CD4-positive, alpha-beta memory T cell (primary cell): ENCODE measurements at places on chromosomes 11 and 22. TPM values are rescaled to one million over a fixed set of nuclear protein-coding genes. Genes with fewer than 3 reads are reported as not detected.

Gene SLCO2B1
- total RNA-seq: 2.8 TPM

Gene SPI1
- 5.0 TPM for total RNA-seq

Gene DYNC2H1
- total RNA-seq: 4.2 TPM

Gene TRIM48
- total RNA-seq: not detected

Gene ZFP91
- total RNA-seq: 38.0 TPM

Gene SEC14L6
- total RNA-seq: not detected

Gene FDX1
- 10.7 TPM for total RNA-seq

Gene MRGPRF
- not detected for total RNA-seq

Gene IL10RA
- total RNA-seq: 398 TPM

Gene OR51I1
- total RNA-seq: not detected

Gene SPA17
- 0.55 TPM for total RNA-seq

Gene CBY1
- 30.4 TPM for total RNA-seq

Gene PGA4
- not detected for total RNA-seq

Gene USP28
- 17.3 TPM for total RNA-seq

GRCh38 chr22:21845558-21846453 lies 21.6 kb downstream of the MAPK1 start:
- H3K36me3 ChIP-seq: no peaks in the 10 kb centered on the region
- H3K27ac ChIP-seq: no peak overlapping the region
- DNase-seq: no peak
- no peaks in the 10 kb centered on the region for H3K27me3 ChIP-seq
- H3K4me3 ChIP-seq: no peak overlapping the region
- peaks cover 37% of the 10 kb centered on the region for H3K4me1 ChIP-seq

DNA sequence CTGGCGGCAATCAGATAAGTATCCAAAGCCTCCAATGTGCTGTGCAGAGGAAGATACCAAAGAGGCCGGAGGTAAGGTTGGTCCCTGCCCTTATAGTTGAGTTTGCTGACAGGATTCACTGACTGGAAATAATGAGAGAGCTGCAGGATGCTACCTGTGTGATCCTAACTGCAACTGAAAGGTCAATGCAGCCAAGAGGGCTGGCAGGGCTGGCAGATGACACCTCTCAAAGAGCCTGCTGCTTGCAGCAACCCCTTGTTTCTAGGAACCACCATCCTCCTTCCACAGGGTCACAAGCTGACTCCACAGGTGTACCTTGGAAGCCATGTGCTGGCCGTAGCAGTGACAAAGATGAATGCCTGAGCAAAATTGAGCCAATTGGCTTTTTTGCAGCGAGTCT lies 348.1 kb downstream of the DDX10 start:
- H3K27ac ChIP-seq: no peak overlapping the region
- H3K27me3 ChIP-seq: no peaks in the 10 kb centered on the region
- no peaks in the 10 kb centered on the region for H3K36me3 ChIP-seq
- H3K4me1 ChIP-seq: no peaks in the 10 kb centered on the region

GRCh38 chr11:61112575-61112974 lies 10.3 kb downstream of the CD5 start:
- DNase-seq: no peak
- no peaks in the 10 kb centered on the region for H3K27me3 ChIP-seq
- peak overlapping the region; percentile 100 for H3K27ac ChIP-seq
- H3K36me3 ChIP-seq: peaks cover 66% of the 10 kb centered on the region

- H3K36me3 ChIP-seq: no peaks in the 10 kb centered on the region
- no peak overlapping the region for H3K4me3 ChIP-seq
- H3K4me1 ChIP-seq: no peaks in the 10 kb centered on the region
Observed at GRCh38 chr11:61281581-61282250, 13.4 kb downstream of the VWCE start.

- no peaks in the 10 kb centered on the region for H3K4me1 ChIP-seq
- no peaks in the 10 kb centered on the region for H3K27me3 ChIP-seq
- no peak overlapping the region for H3K4me3 ChIP-seq
- no peak overlapping the region for H3K27ac ChIP-seq
Observed at GRCh38 chr11:92204731-92205130, 19.9 kb upstream of the FAT3 start.

- no peaks in the 10 kb centered on the region for H3K27me3 ChIP-seq
- H3K36me3 ChIP-seq: peaks cover 40% of the 10 kb centered on the region
- H3K4me1 ChIP-seq: peaks cover 39% of the 10 kb centered on the region
- peak overlapping the region; percentile 96 for H3K27ac ChIP-seq
- DNase-seq: no peak
- H3K4me3 ChIP-seq: peak overlapping the region; percentile 57
Observed at GRCh38 chr11:65615950-65616574, 486 bp downstream of the PCNX3 start.

GRCh38 chr11:32231909-32232493 lies 141.1 kb downstream of the RCN1 start:
- no peak for DNase-seq
- H3K27ac ChIP-seq: no peak overlapping the region
- H3K4me3 ChIP-seq: no peak overlapping the region
- no peaks in the 10 kb centered on the region for H3K27me3 ChIP-seq
- no peaks in the 10 kb centered on the region for H3K4me1 ChIP-seq

DNA sequence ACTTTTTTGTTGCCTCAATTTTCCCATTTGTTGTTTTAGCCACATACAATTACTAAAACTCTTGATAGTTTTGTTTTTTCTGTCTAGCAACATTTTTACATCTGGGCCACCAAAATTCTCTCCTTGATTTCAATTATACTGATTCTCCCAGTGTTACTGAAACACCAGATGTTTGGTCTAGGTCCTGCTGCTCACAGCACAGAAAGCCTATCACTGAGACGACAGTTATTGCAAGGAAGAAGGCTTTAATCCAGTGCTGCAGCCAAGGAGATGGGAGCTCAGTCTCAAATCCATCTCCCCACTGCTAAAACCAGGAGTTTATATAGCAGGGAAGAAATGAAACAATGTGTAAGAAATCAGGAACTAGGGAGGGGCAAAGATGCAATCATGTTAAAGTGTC lies 837.7 kb upstream of the CNTN5 start:
- H3K27ac ChIP-seq: no peak overlapping the region
- H3K4me1 ChIP-seq: no peaks in the 10 kb centered on the region
- DNase-seq: no peak

- no peaks in the 10 kb centered on the region for H3K36me3 ChIP-seq
- H3K4me1 ChIP-seq: no peaks in the 10 kb centered on the region
- peaks cover 4% of the 10 kb centered on the region for H3K27me3 ChIP-seq
- DNase-seq: no peak
- no peak overlapping the region for H3K27ac ChIP-seq
- no peak overlapping the region for H3K4me3 ChIP-seq
Observed at GRCh38 chr11:116582571-116582970, 190.2 kb downstream of the BUD13 start.

DNA sequence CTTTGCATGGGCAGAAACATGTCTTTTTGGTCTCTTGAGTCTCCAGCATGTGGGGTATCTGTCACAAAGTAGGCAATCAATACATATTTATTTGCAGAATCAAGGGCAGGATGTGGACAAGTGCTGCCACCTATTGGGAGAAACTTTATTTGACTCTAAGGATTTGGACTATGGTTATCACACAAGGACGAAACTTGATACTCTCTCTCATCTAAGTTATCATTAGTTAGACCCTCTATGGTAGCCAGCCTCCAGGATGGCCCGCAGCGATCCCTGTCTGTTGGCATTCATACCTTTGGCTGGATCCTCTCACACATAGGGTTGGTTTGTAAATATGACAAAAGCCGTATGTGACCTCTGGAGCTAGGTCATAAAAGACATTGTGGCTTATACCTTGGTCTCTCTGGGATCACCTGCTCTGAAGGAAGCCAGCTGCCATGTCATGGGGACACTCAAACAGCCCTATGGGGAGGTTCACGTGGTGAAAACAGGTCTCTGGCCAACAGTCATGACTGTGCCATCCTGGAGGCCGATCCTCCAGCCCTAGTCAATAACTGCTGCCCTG lies 1.1 kb upstream of the FBXO7 start:
- DNase-seq: peak; percentile 63
- peak overlapping the region; percentile 74 for H3K4me3 ChIP-seq
- H3K4me1 ChIP-seq: peaks cover 32% of the 10 kb centered on the region
- no peaks in the 10 kb centered on the region for H3K36me3 ChIP-seq
- H3K27ac ChIP-seq: peak overlapping the region; percentile 95
- H3K27me3 ChIP-seq: no peaks in the 10 kb centered on the region

- peaks cover 11% of the 10 kb centered on the region for H3K36me3 ChIP-seq
- no peaks in the 10 kb centered on the region for H3K27me3 ChIP-seq
- peaks cover 7% of the 10 kb centered on the region for H3K4me1 ChIP-seq
- peak overlapping the region; percentile 32 for H3K4me3 ChIP-seq
Observed at GRCh38 chr11:65355013-65355775, 643 bp downstream of the TIGD3 start.

DNA sequence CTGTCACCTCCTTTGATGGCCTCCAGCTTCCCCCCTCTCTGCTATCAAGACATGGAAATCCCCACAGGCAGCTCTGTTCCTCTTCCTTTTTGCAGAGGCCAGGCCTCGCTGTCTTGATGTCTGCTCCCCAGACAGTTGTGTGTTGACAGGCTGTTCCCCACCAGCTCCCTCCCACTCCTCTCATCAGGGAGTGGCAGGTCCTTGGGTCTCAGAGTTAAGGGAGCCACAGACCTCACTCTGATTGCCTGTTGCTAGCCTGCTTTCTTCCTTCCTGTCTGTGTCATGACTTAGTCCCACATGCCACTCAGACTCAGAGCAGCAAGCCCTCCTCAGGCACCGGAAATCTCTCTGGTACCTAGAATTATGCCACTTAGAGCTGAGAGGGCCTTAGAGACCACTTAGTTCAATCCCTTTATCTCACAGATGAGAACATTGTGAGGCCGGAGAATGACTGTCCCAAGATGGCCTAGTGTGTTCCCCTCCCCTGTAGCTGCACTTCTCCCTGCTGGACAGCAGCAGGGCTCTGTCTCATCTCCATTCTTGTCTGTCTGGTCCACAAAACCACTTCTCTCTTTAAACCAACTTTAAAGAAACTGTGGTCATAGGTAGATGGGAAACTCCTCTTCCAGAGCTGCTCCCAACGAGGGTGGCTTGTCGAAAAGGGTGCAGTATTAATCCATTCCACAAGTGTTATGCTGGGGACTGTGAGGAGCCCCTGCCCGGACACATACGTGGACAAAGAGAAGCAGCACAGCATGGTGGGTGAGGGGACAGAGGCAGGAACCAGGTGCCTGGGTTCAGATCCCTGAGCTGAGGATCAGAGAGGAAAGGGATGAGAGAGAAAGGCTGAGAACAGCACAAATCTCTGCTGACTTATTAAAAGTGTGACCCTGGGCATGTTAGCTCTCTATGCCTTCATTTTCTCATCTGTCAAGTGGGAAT lies 4.2 kb downstream of the AMPD3 start:
- peak; percentile 95 for DNase-seq
- H3K27me3 ChIP-seq: no peaks in the 10 kb centered on the region
- H3K36me3 ChIP-seq: peaks cover 32% of the 10 kb centered on the region
- peak overlapping the region; percentile 75 for H3K27ac ChIP-seq
- peaks cover 73% of the 10 kb centered on the region for H3K4me1 ChIP-seq

GRCh38 chr11:74255741-74256375 lies 55.6 kb downstream of the P4HA3 start:
- DNase-seq: peak; percentile 52
- H3K4me1 ChIP-seq: no peaks in the 10 kb centered on the region
- H3K27ac ChIP-seq: no peak overlapping the region
- H3K4me3 ChIP-seq: no peak overlapping the region
- H3K27me3 ChIP-seq: no peaks in the 10 kb centered on the region

DNA sequence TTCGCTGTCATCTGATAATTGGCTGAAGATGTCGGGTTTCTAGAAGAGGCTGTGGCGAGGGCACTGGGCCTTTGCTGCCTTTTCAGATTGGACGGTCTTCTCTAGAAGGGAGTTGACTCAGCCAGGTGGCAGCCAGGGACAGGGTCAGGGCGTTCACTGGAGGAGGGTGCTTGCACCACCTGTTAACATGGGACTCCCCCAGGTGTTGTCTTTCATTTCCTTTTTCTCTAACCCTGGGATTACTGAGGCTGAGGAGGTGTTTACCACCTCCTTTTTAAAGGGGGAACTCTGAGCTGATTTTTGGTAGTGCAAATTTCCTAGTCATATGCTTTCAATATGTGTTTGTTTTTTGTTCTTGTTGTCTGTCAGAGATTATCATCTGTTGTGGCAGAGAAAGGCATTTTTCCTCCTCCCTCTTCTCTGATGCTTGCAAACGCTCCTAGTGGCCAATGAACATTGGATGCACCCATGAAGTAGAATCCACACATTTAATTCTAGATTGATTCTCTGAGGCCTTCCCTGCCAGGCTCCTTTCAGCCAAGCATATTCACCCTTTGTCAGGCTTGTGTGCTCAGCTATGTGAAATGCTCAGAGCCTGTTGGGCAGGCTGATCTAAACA lies 54.1 kb downstream of the LDLRAD3 start:
- no peak for DNase-seq
- H3K27me3 ChIP-seq: no peaks in the 10 kb centered on the region
- H3K4me1 ChIP-seq: no peaks in the 10 kb centered on the region
- no peak overlapping the region for H3K4me3 ChIP-seq
- no peaks in the 10 kb centered on the region for H3K36me3 ChIP-seq

DNA sequence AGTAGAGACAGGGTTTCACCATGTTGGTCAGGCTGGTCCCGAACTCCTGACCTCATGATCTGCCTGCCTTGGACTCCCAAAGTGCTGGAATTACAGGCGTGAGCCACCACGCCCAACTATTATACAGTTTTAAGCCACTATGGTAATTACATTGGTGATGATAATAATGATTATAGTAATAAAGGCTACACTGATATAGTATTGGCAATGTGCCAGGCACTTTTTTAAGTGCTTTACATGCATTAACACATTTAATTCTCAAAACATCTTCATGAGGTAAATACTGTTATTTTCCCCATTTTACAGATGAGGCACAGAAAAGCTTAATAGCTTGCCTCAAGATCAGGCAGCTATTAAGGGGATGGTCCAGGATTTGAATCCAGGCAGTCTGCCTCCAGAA lies 222.5 kb downstream of the SOX6 start:
- no peak overlapping the region for H3K4me3 ChIP-seq
- H3K27ac ChIP-seq: no peak overlapping the region
- H3K36me3 ChIP-seq: no peaks in the 10 kb centered on the region
- DNase-seq: no peak
- H3K27me3 ChIP-seq: no peaks in the 10 kb centered on the region
- no peaks in the 10 kb centered on the region for H3K4me1 ChIP-seq

DNA sequence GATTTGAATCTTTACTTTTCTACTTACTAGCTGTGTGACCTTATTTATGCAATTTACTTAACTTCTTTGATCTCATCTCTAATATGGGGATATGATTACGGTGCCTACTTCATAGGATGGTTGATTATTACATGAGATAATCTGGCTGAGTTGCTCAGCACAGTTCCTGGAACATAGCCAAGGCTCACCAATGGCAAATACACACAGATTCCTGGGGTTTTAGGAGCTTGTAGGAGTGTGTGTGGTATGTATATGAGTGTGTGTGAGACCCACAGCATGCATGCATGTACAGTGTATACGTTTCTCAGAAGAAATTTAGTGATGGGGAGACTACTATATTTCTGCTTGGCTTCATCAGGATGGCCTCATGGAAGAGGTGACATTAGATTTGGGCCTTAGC lies 256.9 kb downstream of the KIRREL3 start:
- peaks cover under 1% of the 10 kb centered on the region for H3K27me3 ChIP-seq
- no peak overlapping the region for H3K4me3 ChIP-seq
- no peak overlapping the region for H3K27ac ChIP-seq
- H3K36me3 ChIP-seq: no peaks in the 10 kb centered on the region

DNA sequence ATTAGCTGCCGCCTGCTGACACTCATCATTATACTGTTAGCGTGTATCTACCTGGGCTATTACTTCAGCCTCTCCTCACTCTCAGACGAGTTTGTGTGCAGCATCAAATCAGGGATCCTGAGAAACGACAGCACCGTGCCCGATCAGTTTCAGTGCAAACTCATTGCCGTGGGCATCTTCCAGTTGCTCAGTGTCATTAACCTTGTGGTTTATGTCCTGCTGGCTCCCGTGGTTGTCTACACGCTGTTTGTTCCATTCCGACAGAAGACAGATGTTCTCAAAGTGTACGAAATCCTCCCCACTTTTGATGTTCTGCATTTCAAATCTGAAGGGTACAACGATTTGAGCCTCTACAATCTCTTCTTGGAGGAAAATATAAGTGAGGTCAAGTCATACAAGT lies 51.1 kb downstream of the PANX1 start:
- no peaks in the 10 kb centered on the region for H3K27me3 ChIP-seq
- H3K27ac ChIP-seq: no peak overlapping the region
- peaks cover 27% of the 10 kb centered on the region for H3K36me3 ChIP-seq
